Gastroesophageal sphincter (tissue), 4 donors: ENCODE measurements at places on chromosomes 13 and 19.

- no peak for ATAC-seq
Observed at GRCh38 chr19:35141837-35142605, 1.0 kb upstream of the FXYD7 start.

- peak; percentile 14 for ATAC-seq
Observed at GRCh38 chr19:12938779-12939601, 581 bp downstream of the CALR start.

DNA sequence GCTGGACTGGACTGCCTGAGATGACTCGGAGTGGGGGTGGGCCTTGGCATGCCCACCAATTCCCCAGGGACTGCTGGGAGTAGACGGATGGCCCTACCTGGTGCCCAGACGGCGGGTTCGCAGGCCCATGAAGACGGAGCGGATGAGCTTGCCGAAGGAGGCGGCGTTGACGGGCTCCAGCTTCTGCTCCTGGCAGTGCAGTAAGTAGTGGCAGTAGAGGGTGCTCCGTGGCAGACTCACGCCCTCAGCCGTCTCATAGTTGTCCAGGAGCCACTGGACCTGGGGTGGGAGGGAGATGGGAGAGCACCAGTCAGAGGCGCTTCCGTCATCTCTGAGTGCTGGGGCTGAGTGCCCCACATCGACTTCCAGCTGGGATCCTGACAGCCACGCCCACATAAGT, 17.6 kb downstream of the DCAF15 start:
- ATAC-seq: no peak

GRCh38 chr13:93345024-93345423, 118.4 kb downstream of the GPC6 start:
- ATAC-seq: no peak

DNA sequence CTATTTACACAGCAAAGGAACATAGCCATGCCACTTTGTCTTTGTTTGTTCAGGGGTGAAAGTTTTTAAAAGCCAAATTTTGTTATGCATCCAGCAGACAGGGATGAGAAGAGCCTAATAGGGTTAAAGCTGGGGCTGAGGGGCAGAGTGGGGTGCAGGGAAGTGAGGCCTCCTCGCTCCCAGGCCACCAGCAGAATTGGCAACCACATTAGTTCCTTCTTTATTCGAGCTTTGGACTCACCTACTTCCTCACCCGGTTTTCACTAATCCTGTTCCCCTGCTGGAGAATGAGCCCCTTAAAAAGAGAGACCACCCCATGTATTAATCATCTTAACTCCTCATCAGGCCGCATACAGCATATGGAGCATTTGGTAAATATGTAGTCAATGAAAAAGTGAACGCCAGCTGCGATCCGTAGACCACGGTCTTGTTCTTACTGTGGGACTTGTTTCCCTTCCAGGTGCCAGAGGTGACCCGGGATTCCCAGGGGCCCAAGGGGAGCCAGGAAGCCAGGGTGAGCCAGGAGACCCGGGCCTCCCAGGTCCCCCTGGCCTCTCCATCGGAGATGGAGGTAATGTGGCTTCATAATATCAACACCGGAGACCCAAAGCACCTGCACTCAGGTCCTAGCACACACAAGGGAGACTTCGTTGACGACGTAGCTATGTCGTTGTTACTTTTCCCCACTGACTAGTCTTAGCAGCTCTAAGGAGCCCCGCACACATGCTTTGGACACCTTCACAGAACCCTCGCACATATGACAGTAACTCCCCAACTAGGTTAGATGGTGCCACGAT, 112.1 kb downstream of the RAB20 start:
- no peak for ATAC-seq

DNA sequence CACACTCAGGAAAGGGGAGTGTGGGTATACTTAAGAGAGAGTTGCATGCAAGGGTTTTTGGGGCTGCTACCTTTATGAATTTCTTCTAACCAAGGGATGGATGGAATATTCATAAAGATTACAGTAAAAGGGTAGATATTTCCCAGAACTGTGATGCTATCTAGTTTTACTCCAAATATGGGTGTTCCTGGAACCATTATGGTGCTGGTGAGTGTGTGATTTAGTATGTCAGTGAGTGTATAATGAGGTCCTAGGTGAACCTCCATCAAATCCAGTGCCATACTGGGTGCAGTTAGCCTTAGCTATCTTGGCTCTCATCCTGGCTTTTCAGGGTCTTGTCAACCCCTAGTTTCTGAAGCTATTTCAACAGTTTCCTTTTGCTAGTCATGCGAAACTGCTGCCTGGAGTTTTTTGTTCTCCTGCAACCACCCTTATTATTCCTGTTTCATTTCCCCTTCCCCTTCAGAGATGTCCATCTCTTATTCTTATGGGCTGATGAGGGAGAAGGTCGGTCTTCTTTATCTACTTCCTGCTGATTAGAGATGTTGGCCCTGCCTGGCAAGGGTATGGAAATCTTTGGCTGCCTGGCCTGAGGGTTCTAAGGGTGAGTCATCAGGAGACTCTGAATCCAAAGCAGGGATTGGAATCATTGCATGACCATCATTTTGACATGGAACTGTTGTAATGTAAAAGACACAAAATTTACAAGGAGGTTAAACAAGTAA, 202.3 kb downstream of the NBEA start:
- no peak for ATAC-seq

GRCh38 chr19:12995596-12996405, 526 bp downstream of the NFIX start:
- ATAC-seq: peak; percentile 35
